Activated T-helper 1 cell treated with anti-CD3 and anti-CD28 coated beads, Interleukin-12 subunit alpha, Interleukin-12 subunit beta, Interleukin-2, Interleukin-4 antibody, amounts not matched to agents 30 ng/mL and 10 ng/mL and 1 ng/mL, durations not matched to agents 14 hours and 24 hours and 36 hours (primary cell): ENCODE measurements at places on chromosomes 12 and 14. TPM values are rescaled to one million over a fixed set of nuclear protein-coding genes. Genes with fewer than 3 reads are reported as not detected.

GRCh38 chr12:51265024-51265423 lies 5.2 kb downstream of the SMAGP start:
- no peak for DNase-seq

DNA sequence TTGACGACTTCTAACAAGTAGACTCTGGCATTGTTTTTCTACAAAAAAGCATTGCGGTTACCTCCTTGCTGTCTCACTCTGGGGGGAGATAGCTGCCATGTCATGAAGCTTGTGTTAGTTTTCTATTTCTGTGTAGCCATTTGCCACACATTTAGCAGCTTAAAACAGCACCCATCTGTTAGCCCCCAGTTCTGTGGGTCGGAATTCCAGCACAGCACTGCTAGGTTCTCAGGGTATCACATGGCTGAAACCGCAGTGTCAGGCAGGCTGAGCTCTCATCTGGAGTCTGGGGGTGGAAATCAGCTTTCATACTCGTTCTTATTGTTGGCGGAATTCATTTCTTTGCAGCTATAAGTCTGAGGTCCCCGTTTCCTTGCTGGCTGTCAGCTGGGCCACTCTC lies 19.9 kb upstream of the STXBP6 start:
- no peak for DNase-seq

DNA sequence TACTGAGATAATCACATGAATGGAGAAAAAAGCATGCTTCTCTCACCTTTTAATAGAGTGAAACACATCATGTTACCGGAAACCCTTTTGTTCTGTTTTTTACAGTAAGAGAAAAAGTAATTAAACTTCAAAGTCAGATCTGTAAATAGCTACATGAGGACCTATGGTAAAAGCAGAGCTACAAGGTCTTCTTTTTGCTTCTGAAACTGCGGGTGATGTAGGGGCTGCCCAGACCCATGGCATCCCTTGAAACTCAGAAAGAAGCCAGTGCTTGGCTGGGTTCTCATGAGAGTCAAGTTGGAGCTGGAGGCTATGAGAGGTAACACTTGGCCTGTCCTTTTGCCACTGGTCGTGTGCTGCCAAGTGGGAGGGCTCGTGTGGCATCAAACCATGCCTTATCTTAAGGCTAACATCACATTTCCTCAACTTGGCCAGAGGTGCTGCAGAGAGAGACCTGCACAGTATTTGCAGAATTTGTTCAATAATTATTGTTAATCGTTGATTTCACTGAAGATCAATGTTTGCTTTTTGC lies 47.6 kb downstream of the EML1 start:
- no peak for DNase-seq

GRCh38 chr12:62291864-62292760 lies 31.9 kb downstream of the USP15 start:
- DNase-seq: no peak

DNA sequence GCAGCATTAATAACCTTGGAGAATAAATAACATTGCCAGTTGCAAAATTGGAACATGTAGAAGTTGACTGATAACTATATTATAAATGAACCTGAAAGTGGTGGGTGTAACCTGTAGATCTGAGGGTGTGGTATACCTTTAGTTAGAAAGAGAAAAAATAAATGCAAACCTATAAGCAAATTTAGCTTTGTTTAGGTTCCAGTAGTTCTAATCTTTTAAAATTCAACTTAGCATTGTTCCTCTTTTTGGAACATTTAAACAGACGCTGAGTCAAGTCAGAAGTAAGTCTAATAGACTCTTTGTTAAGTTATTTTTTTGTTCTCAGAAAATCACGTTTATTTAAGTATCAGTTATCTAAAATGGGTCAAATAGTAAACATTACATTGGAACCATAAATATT lies 120.0 kb downstream of the DNAI7 start:
- DNase-seq: no peak

NFATC4 gene
- not detected in 2 replicates for total RNA-seq

BMAL2 gene
- total RNA-seq: 57.2 and 58.0 TPM in 2 replicates

GRCh38 chr12:130441771-130442760 lies 104.4 kb downstream of the PIWIL1 start:
- no peak for DNase-seq

DNA sequence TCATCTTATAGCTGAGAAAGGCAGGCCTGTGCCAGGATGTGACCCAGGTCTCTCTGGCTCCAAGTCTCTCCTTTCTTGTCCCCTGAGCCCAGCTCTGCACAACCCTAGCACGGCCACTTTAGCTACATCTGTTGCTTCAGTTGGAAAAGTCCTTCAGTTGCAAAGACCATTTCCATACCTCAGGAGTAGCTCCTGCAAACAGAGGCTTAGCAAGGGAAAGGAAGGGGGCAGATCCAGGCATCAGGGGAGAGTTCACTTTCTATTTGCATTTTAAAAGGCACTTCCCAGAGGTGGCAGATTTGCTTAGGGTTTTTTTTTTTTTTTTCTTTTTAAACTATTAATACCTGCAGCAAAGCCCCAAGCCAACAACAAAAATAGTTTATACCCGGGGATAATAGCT lies 3.0 kb upstream of the PITPNM2 start:
- DNase-seq: no peak

- no peak for DNase-seq
These were observed 32.4 kb downstream of the CHGA start for GRCh38 chr14:92955381-92955780.

DNA sequence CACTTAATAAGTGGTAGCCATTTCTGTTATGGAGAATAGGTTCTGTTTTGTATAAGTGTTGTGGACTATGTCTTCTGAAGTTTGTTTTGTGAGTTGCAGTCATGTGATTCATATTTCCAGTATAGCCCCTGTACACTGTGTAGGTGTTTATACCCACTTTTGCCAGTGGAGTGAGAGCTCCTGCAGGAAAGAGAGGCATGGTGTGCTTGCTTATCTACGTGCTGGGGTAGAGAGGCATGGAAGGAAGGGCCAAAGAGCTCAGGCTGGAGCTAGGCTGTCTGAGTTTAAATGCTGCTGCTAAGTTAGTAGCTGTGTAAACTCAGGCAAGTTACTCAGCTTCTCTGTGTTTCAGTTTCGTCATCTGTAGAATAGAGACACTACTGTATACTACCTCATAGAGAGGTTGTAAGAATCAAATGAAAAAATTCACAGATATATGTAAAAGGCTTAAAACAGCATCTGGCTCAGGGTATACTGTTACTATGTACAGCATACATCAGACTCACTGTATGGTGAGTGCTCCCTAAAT lies 88.2 kb upstream of the SLC38A2 start:
- no peak for DNase-seq

DNA sequence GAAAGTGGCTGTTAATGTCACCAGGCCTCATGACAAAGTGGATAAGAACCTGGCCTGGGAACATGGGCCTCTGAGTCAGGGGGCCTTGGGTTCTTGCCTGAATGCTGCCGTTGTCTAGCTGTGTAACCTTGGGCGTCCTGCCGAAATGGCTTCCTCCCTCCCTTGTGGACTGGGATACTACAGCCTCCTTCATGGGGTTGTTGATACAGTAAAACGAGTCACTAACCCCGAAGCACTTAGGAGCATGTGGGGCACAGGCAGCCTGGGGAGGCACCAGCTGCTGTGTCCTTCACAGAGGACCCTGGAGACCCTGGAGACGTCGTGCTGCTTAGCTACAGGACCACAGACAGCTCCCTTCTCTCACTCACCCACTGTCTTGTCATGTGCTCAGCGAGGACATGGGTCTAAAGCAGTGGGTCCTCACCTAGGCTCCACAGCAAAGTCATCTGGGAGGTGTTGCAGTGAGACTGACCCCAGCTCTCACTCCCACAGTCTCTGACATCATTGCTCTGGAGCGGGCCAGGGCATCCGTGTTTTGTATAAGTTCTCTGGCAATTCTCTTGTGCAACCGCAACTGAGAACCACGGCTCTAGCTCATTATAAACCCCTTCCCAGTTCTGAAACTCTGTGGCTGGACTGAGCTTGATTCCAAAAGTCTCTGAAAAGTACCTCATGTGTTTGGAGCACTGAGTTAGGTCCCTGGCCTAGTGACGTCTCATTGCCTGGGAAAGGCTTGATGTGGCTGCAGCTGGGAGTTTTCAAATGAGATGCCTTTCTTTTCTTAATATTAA lies 42.1 kb downstream of the SERPINA3 start:
- no peak for DNase-seq

DNA sequence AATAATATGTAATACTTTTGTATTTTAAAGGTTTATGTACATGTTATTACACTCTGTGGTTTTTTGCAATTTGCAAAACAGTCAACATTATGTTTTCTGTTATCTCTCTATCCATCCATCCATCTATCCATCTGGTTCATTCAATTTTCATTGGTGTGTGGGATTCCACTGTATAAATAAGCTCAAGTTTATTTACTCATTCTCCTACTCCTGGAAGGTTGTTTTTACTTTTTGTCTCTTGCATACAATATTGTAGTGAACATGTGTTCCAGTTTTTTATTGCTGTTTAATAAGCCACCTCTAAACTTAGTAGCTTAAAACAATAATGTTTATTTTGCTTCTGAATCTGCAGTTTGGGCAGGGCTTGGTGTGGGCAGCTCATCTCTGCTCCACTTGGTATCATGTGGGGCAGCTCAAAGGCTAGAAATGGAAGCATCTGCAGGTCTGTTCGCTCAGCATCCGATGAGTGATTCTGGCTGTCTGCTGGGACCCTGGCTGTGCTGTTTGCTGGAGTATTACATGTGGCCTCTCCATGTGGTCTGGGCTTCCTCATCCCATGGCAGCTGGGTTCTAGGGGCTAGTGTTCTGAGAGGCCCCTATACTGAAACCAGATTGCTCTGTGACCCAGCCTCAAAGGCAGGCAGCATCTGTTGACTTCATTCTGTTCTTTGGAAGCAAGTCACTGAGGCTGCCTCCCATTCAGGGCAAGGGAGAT lies 98.8 kb downstream of the SLC25A47 start:
- no peak for DNase-seq

SMOC1 gene
- not detected in 2 replicates for total RNA-seq

WSCD2 gene
- total RNA-seq: not detected in 2 replicates

- no peak for DNase-seq
These were observed 2.1 kb upstream of the PLEK2 start for GRCh38 chr14:67413806-67414769.

- no peak for DNase-seq
These were observed 2.0 kb upstream of the ADAM20 start for GRCh38 chr14:70536830-70537229.

- DNase-seq: peak; percentile 33
These were observed 594 bp downstream of the ZCCHC8 start for GRCh38 chr12:122499991-122500684.

GRCh38 chr12:72053604-72054003 lies 115.0 kb downstream of the TPH2 start:
- no peak for DNase-seq

IL23A gene
- total RNA-seq: 40.0 and 43.3 TPM in 2 replicates

- no peak for DNase-seq
These were observed 166.7 kb upstream of the LHX5 start for GRCh38 chr12:113638460-113638775.

- DNase-seq: no peak
These were observed 12.9 kb downstream of the ISCA2 start for GRCh38 chr14:74506411-74506851.

CLEC4C gene
- not detected in 2 replicates for total RNA-seq

DNA sequence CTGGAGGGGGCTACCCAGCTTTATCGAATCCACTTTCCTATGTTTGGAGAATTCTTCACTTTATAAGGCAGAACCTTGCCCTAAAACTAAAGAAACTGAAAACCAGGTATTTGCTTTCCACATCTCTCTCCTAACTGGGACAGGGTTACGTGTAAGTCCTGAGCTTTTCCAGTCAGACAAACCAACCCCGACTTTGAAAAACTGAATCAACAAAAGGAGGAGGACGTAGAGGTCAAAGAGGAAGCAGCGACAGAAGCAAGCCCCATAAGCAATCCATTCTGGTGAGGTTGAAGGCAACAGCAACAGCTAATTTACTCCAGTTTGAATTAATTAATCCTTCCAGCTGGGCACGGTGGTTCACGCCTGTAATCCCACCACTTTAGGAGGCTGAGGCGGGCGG lies 47.2 kb downstream of the LRP6 start:
- DNase-seq: no peak

DNA sequence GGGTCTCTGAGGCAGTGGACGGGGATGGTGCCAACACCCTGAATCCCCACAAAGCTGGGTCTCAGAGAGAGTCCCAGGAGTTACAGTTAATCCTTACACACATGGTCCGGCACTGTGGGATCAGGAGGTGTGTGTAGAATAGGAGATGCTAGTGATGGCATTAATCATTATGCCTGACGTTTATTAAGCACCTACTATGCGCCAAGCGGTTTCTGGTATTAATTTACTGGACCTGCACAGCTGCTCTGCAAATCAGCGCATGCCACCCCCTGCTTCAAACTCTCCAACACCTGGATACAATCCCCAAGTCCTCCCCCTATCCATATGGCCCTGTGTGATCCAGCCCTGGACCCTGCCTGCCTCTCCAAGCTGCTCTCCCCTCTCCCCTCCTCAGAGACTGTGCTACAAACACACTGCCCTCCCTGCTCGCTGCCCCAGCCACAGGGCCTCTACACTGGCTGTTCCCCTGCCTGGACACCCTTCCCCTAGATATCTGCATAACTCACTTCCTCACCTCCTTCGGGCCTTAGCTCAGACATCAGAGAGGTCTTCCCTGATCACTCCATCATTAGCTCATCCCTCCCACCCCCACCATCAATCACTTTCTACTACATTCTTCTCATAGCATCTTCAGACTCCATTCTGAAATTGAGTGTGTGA lies 86.0 kb downstream of the RFLNA start:
- no peak for DNase-seq

DNA sequence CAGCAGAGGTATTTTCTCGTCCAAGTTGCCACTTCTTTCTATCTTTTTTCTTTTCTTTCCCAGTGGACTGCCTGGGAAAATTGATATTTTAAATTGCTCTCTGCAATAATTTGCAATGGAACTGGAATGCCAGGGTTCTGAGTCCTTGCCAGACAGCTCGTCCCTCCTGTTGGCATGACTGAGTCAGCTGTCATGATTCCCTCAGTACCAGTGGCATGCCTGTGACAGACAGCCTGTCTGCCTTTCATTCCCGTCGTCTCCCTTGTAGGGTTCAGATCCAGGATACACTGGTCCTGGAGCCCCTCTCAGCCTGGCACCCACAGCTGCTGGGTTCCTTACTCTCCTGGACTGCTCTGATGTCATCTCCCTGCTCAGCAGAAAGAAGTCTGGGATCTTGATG lies 84.8 kb downstream of the PTPN11 start:
- DNase-seq: no peak
